ENCODE measurements at places on chromosomes 6 and 20. TPM values are rescaled to one million over a fixed set of nuclear protein-coding genes. Genes with fewer than 3 reads are reported as not detected.
A peak's percentile ranks its signal among the peaks of the same experiment; 100 is the strongest.

Gene CLVS2
- total RNA-seq, result not detected

Gene CAPN11
- total RNA-seq, result not detected

Gene SERINC1
- 78.2 TPM for total RNA-seq

Gene LY6G5C
- total RNA-seq, result 6.9 TPM

Gene MYCT1
- not detected for total RNA-seq

Gene BPIFA2
- total RNA-seq, result not detected

Gene THEMIS
- 13.4 TPM for total RNA-seq

Gene SYNDIG1
- not detected for total RNA-seq

Gene PREX1
- 112 TPM for total RNA-seq

Gene KCNK16
- total RNA-seq, result not detected

Gene RBBP8NL
- total RNA-seq, result not detected

Gene SOBP
- total RNA-seq, result 0.44 TPM

Gene NUS1
- 29.3 TPM for total RNA-seq

DNA sequence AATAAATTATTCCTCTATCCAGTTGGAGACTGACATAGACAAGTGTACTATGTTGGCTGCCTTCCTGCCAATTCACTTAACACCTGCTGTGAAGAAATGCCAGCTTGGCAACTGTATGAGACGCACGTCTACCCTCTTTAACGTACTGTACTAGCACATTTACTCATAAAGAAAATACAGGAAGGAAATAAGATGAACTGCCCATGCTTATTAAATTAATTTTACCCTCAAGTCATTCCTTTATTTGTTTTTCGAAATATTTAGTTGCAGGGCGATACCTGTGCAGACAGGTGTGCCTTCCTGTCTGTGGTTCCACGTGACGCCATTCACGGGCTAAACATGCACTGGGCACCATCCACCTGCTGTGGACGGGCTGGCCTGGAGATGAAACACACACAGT is 52.0 kb downstream of the PSMG4 start:
- DNase-seq, result no peak

- DNase-seq, result no peak
These were observed 3.5 kb upstream of the CDH26 start for GRCh38 chr20:59954718-59955117.

GRCh38 chr6:136166815-136167214 is 83.3 kb downstream of the MTFR2 start:
- DNase-seq, result no peak

- no peak for DNase-seq
These were observed 27.9 kb upstream of the MAP3K4 start for GRCh38 chr6:160963651-160964050.

DNA sequence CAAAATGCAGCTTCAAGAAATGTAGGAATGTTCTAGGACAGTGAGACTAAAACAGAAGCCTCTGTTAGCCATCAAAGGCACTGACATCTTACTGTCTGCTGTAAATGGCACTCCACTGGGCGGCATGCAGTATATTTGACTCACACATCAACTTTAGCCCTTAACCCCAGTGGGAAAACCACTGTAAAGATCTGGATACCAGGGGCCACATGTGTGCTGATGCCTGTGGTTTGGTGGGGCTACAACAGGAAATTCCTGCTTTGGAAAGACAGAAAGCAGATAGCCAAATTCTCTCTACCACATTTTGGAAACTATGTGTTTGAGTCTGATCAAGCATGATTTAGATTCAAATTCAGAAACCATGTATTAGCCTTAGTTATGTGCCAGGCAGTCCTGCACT is 4.3 kb downstream of the PFDN4 start:
- DNase-seq, result no peak

DNA sequence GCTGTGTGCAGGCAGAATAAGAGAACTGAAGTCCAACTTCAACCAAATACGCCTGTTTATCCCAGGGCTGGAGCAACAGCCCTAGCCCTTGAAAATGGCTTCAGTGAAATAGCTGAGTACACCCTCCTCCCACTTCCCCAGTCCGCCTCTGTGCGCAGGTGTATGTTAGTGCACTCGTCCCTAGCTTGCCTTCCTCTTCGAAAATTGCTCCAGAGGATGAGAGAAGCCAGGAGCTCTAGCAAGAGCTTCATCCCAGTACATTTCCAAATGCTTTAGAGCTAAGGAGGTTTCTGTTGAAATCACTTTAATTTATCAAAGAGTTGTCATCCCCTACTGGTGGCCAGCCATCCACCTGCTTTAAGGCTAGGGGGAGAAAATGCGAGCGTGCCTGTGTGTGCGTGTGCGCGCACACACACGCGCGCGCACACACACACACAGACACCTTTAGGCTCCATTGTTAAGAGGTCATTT is 5.4 kb upstream of the POU3F2 start:
- no peak for DNase-seq

GRCh38 chr6:108359901-108360882 is 65.3 kb downstream of the AFG1L start:
- no peak for DNase-seq

DNA sequence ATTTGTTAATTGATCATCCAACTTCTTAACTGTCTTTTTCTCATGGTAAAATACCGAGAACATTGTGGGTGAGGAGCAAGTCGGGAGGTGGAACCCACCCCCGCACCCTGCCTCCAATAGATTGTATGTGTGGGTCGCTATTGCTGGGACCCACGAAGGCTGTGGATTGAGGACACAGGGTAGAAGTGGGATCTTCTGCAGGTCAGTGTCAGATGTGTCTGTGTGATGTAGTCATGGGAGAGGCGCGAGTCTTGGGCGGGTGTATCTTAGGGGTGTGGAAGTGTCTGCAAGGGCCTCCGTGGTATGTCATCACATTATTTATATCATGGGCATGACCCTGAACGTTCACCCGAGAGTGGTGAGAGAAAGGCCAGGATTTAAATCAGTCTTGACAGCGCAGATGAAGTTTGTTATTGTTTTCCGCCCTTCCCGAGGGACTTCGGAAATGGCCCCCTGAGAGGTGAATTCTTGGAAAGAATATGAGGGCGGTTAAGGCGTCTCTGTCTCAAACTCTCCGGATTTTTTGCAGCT is 472 bp upstream of the PAQR8 start:
- peak; percentile 7 for DNase-seq

DNA sequence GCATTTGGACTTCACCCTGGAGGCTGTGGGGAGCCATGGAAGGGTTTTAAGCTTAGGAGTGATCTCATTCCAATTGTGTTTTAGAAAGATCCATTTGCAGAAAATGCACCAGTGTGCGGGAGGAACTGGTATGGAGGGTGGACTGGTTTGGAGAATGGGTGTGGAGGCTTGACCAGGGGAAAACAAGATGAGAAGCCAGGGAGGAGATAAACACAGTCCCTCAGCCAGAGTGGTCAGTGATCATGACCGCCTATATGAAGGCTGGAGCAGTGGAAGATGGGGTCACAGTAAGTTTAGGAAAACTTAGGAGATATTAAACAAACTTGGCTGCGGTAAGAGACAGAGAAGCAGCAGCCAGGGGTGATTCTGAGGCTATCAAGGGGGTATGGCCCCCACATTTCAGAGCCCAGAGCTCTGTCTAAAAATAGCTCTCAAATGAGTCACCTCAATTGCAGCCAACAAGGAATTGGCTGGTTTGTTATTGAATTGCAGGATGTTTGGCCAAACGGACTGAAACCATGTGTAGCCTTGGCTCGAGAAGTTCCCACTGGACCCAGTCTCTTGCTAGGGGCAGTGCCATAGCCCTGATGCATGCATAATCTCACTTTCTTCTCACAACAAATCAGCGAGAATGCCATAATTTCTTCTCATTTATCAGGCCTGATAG is 159.9 kb upstream of the TOP1 start:
- DNase-seq, result no peak

DNA sequence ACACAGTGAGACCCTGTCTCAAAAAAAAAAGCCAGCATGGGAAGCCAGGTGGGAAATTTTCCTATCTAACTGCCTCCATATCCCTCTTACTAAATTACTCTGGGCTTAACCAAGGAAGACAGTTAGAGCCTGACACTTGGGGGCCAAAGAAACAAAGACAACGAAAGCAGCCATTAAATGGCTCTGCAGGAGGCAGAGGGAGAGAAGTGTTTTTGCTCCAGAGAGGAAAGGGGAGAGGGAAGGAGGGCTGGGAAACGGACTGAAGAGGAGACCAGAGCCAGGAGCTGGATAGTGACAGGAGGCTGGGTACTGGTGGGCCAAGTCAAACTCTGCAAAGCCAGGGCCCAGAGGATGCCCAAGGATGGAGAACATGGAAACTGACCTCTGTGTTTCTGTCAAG is 10.7 kb upstream of the TGIF2 start:
- no peak for DNase-seq

GRCh38 chr6:29961966-29962365 is 19.6 kb downstream of the HLA-A start:
- no peak for DNase-seq

DNA sequence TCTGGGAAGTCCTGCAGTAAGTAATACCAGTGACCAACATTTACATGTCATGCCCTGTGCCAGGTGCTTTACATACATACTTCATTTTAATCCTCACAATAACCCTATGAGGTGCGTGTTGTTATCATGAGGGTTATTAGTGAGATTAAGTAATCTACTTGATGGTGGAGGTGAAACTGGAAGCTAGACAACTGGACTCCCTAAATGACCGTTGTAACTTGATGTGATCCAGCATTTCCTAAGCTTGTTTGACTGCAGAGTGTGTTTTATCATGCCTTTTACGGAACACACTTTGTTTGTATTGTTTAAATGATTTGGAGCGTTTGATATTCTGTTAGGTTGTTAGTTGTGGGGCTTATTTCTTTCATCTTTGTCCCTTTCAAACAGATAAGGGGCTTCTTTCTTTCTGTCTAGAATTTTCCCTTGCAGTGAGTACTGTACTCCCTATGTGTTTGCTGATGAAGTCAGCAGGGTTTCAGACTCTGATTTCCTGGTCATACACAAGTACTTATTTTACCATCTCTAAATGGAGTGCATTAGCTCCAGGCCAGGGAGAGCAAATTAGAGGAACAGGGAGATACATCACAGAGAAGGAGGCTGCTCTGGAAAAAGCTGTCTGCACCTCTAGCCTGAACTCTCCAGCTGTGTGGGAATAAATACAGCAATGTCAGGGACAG is 29.7 kb downstream of the CHMP4B start:
- no peak for DNase-seq

DNA sequence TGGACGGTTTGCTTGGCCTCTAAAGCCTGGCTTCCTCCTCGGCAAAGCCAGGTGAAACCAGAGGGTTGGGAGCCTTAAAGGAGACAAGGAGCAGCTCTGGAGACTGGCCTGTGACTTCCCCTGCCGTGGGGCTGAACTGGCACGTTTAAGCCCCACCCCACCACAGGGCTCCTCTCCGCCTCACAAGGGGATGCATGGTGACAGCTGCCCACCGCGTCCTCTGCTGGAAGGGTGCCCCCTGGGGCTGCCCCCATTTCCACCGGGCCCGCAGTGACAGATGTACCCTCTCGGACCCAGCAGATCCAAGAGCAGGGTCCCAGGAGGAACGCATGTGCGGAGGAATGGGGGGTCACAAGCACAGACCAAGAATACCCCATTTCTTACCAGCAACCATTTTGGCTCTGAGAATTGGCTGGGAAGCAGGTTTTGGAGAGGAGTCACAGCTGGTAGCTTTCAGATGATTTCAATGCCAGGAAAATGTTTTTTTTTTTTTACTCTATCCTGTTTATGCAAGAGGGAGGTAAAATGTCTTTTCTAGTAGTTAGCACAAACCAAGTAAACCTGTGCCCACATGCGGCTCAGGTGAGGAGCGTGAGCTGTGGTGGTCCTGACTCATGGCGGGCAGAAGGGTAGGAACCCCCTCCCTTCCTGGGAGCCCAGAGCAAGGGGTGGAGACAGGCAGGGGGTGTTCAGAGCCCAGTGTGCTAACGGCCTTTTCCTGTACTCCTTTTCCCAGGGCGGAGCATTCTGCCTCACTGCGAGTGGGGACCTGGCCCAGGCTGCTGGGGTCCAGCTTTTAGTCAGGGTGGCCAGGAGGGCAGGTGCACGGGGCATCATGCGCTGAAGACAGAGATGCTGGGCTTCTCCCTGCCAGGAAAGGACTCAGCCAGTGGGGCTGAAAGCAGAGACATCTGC is 33.0 kb downstream of the FRMD1 start:
- DNase-seq, result no peak

GRCh38 chr6:129393654-129394053 is 316.3 kb downstream of the ARHGAP18 start:
- DNase-seq, result no peak

DNA sequence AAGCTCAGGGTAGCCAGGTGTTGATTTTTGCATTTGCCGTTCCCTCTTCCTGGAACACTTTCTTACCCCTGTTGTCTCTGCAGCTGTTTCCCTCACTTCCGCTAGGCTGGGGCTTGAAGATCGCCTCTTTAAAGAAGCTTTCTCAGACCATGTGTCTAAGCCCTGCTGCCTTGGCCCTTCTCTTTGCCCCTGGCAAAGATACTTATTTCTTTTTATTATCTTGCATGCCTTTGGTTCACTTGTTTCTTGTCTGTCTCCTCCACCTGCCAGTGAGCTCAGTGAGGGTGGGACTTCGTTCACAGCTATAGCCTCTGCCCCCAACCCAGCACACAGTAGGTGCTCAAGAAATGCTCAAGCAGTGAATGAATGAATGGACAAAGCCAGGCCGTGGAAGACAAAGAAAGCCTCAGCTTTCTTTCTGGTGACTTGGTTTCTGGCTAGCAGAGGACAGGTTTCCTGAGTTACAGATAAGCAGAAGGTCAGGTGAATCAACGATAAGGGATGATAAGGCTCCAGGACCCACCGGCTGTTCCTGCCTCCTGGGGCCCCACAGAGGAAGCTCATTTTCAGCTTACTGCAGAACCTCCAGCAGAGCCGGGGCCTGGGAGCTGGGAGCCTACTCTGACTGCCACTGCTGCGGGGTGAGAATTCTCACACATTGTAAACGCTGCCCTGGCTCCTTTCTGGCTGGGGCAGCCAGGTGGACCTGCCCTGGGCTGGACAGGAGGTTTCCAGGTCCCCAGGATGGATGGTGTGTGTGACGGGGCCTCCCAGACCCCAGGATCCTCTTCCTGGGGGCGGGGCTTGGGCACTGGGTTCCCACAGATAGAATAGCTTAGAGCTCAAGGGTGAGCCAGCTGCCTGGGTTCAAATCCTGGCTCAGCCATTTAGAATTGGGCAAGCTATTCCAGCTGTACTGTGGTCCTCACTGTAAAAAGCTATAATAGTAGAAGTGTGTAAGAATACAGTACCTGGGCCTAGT is 29.8 kb downstream of the SNAI1 start:
- no peak for DNase-seq

- DNase-seq, result no peak
These were observed 67.5 kb downstream of the TBC1D7 start for GRCh38 chr6:13260831-13261230.

DNA sequence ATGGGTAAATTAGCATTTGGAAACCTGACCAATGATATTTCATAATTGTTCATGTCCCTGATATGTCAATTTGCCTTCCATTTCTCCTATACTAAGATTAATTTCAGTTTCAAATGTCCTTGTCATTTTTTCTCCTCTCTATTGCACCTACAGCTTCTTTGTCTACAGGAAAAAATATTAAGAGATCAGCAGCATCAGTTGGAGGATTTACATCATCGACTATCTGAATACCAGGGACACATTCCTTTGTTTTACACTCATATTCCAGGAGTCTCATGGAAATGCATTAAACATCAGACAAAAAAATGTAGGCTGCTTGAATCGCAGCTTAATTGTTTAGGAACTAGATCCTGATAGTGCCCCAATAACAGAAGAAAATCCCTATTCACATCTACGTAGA is 188.2 kb downstream of the PRKN start:
- no peak for DNase-seq

- no peak for DNase-seq
These were observed 658 bp downstream of the HTR1B start for GRCh38 chr6:77462359-77463307.

- DNase-seq, result no peak
These were observed 163.2 kb upstream of the RNF217 start for GRCh38 chr6:124798942-124799496.
